ENCODE measurements at places on chromosomes 12 and 14. TPM values are rescaled to one million over a fixed set of nuclear protein-coding genes. Genes with fewer than 3 reads are reported as not detected.

- no peak for DNase-seq
Observed at GRCh38 chr12:650983-651382, 12.3 kb downstream of the NINJ2 start.

The WSCD2 gene
- total RNA-seq, result 5.6 TPM

The LAG3 gene
- 1.2 TPM for total RNA-seq

The DEGS2 gene
- total RNA-seq, result 0.99 TPM

The AQP6 gene
- 0.39 TPM for total RNA-seq

- DNase-seq, result no peak
Observed at GRCh38 chr14:51661504-51661903, 9.8 kb downstream of the FRMD6 start.
